Right renal cortex interstitium (tissue), 3 donors: ENCODE measurements at places on chromosomes 1 and 21. TPM values are rescaled to one million over a fixed set of nuclear protein-coding genes. Genes with fewer than 3 reads are reported as not detected.

GRCh38 chr21:14677639-14678179 is 131.6 kb upstream of the SAMSN1 start:
- no peak for DNase-seq

The DNASE2B gene
- 0.14 TPM for polyA plus RNA-seq

The APCS gene
- not detected for polyA plus RNA-seq

DNA sequence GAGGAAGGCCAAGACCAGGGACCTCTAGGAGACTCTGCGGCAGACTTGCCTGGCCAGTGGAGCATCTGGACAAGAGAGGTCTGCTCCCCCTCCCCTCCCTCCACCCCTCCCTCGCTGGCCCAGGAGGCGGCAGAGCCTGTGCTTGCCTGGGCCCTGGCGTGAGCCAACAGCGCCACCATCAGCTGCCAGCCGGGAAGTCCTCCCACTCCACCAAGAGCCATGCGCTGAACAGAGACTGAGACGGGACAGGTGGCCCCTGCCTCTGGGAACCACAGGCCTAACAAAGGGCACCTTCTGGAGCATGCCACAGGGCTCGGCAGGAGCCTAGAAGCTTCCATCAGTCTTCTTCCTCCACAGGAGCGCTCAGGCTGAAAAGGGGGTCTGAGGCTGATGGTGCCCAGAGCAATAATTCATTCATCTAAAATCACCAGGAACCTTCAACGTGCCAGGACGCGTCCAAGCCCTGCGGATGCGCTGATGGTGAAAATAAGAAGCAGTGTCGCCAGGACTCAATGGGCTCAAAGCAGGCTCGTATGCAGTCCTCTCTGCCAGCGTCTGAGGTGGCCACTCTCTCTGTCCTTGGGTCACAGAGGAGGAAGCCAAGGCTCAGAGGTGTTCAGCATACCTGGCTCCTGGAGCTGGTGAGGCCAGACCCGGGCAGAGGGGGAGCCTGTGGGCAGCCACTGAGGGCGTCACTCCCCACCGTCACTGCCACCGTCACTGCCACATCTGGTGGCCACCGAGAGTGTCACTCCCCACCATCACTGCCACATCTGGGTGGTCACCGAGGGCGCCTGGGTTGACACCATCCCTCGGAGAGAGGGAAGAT is 161.2 kb downstream of the NPHP4 start:
- DNase-seq = no peak

DNA sequence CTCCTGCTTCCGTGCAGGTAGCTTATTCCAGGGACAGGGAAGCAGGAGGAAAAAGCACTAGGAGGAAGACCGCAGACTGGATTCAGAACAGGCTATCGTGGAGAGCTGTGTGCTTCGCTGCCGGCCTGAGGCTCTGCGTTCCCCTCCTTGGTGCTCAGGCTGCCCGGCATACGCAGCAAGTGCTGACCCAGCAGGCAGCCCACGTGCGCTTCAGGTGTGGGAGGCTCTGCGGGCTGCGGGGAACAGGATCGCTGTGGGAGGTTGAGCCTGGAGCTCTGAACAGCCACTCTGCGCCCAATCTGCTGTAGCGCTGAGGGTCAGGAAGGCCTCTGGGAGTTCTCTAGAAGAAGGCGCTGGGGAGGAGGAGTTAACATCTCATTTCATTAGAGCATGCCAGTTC is 27.9 kb downstream of the DOP1B start:
- no peak for DNase-seq

GRCh38 chr1:215772151-215772550 is 205.0 kb downstream of the KCTD3 start:
- DNase-seq = no peak

- no peak for DNase-seq
Observed at GRCh38 chr1:202807926-202808757, at the start of gene KDM5B. KDM5B (minus strand) TSS chr1:202808421; CDS start chr1:202808305, 116 bp downstream.

The ST6GALNAC3 gene
- 103 TPM for polyA plus RNA-seq

- no peak for DNase-seq
Observed at GRCh38 chr1:103942029-103942428, 192.3 kb downstream of the AMY1C start.

GRCh38 chr21:14864211-14865021 is 200.4 kb downstream of the NRIP1 start:
- no peak for DNase-seq

The SELP gene
- polyA plus RNA-seq = 5.4 TPM

DNA sequence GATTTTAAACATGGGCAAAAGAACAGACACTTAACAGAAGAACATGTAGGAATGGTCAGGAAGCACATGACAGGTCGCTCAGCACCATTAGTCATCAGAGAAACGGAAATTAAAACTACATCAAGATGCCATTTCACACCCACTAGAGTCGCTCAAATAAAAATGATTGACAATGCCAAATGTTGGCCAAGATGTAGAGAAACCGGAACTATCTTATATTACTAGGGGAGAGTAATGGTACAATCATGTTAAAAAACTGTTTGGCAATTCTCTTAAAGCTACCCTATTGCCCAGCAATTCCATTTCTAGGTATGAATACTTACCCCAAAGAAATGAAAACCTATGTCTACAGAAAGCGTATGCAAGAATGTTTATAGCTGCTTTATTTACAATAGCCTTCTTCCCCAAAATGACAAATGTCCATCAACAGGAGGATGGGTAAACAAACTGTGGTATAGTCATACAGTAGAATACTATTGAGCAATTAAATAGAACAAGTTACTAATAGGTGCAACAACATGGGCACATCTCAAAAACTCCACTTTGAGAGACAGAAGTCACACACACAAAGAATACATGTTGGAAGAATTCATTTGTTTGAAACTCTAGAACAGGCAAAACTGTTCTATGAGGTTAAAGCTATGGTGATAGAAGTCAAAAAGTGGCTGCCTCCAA is 92.8 kb downstream of the ETS2 start:
- no peak for DNase-seq

- DNase-seq = no peak
Observed at GRCh38 chr1:203244776-203245175, 15.3 kb upstream of the CHIT1 start.

- DNase-seq = no peak
Observed at GRCh38 chr1:222641269-222641948, 23.5 kb downstream of the MIA3 start.

GRCh38 chr1:68268896-68269483 is 36.7 kb upstream of the WLS start:
- no peak for DNase-seq

DNA sequence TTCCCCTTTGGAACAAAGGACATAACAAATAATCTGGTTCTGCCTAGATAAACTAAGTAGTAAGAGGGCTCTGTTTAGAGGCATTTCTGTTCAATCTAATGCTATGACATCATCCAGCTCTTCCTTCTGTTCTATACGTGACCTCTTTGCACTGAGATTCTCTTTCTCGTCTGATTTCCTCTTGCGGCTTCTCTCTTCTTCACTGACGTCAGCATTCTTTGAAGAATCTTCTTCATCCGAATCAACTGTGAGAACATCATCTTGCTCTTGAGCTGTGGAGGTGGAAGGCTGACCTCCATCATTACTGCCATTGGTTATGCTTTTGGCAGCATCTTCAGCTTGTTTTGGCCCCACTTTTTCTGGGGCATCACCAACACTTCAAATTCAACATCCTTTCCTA is 130.4 kb downstream of the HS2ST1 start:
- DNase-seq = no peak

- no peak for DNase-seq
Observed at GRCh38 chr21:16863362-16863905, 649.4 kb upstream of the CXADR start.

The SH2D2A gene
- polyA plus RNA-seq = 0.42 TPM

DNA sequence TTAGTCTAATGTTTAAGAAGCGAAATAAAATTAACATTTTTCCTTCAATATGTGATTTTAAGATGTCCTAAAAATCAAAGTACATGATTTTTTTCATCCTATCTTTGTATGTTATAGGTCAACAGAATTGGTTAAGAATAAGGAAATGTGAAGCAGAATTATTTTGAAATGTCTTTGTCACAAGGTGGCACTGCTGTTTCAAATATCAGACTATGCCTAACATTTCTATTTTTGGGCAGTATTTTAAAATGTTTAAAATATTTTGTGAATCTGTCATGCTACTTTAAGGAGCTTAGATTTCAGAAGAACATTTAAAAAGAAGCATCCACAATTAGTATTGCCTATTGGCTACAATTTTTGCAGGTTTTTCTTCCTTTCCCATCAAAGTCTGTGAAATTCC is 38.7 kb downstream of the AMY1C start:
- no peak for DNase-seq

The NCAM2 gene
- polyA plus RNA-seq = 12.6 TPM

- DNase-seq = no peak
Observed at GRCh38 chr1:27770293-27770830, 2.7 kb upstream of the STX12 start.

DNA sequence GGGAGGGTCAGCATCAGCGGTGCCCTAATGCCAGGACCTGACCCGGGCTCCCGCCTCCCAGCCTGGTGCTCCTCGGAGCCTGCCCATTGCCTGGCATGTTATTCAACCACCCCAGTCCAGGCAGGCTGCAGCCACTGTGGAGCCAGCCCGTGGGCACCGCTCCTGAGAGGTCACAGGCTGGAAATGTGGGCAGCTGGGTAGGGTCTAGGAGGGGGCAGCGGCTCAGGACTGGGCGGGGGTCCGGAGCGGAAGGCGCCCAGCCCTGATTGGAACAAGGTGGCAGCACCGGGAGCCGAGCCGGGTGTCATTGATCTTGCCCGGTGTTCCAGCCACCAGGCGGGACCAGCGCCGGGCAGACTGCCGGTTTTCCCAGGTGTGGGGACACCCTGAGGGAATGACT is 12.7 kb upstream of the RUNX3 start:
- no peak for DNase-seq
